Activated CD4-positive, alpha-beta memory T cell treated with anti-CD3 and anti-CD28 coated beads, Interleukin-2, amount 10 ng/mL, durations not matched to agents 7 days and 5 days (primary cell): ENCODE measurements at places on chromosomes 12 and 14. TPM values are rescaled to one million over a fixed set of nuclear protein-coding genes. Genes with fewer than 3 reads are reported as not detected.

Gene ISCA2
- 32.1 TPM for total RNA-seq

Gene NOC4L
- total RNA-seq = 23.4 TPM

DNA sequence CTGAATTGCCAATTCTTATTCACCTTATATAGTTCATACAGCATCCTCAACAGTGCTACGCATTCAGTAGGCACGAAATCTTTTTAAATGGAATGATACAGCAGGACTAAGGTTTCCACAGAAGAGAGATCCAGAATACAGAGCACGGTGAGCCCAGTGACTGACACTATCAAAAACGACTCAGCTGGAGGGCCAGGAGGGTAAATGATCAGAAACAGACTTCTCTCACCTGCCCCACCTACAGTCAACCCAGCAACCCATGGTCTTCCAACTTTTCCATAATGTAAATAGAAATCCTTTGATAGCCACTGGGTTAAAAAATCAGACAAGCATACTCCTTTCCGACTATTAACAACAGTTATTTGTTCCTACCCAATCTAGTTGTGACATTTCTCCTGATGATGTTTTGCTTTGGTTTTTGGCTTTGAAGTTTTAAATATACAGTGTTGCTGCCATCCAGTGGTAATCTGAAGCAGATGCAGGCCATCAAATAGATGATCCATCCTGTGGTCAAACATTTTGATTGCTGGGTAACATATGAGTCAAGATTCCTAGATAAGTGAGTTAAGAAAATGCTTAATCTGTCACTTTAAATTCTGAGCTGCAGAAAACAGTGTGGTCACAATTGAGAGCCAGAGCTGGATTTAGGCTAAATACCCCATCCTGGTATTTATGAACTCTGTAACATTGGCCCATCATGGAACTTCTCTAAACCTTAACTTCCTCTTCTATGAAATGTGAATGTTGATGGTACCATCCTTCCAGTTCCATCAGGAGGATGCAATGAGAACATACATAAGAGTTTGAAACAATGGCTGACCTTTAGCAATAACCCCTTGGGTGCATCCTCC is 42.0 kb downstream of the GPHB5 start:
- no peak for DNase-seq

DNA sequence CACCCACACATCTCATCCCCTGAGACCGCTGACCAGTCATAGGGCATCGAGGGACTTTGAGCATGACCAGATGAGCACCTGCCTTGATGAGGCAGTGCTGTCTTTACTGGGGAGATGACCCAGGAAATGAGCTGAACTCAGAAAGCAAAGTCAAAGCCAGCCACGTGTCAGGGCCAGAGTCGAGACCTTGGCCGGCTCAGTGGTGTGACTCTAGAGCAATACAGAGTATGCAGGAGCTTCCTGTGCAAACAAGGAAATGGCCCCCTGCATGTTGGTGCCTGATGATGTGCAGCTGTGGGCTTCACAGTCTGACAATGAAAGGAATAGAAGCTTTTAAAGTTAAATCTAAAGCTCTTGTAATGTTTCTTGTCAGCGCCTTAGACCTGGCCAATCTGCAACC is 332.9 kb downstream of the PCNX1 start:
- no peak for DNase-seq

- no peak for DNase-seq
These were observed 1673.9 kb upstream of the SEL1L start for GRCh38 chr14:83207550-83207949.

DNA sequence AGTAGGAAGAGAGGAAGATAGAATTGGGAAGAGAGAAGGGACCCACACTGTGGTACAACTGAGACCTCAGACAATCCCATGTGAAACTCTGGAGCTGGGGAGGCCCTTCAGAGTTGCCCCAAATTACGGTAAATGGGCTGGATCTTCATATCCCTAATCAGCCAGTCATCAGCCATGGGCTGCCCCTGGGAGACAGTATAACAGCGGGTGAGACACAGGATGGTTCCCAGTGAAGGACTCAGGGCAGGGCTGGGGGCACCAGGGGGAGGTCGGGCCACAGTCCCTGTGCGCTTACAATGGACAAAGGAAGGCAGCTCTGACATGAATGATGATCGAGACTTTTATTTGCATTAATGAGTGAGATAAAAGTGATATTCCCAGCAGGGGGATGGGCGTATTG is 74.2 kb upstream of the BDKRB2 start:
- no peak for DNase-seq

- no peak for DNase-seq
These were observed 858 bp downstream of the RILPL2 start for GRCh38 chr12:123435636-123436016.

Gene L2HGDH
- total RNA-seq = 10.0 TPM

DNA sequence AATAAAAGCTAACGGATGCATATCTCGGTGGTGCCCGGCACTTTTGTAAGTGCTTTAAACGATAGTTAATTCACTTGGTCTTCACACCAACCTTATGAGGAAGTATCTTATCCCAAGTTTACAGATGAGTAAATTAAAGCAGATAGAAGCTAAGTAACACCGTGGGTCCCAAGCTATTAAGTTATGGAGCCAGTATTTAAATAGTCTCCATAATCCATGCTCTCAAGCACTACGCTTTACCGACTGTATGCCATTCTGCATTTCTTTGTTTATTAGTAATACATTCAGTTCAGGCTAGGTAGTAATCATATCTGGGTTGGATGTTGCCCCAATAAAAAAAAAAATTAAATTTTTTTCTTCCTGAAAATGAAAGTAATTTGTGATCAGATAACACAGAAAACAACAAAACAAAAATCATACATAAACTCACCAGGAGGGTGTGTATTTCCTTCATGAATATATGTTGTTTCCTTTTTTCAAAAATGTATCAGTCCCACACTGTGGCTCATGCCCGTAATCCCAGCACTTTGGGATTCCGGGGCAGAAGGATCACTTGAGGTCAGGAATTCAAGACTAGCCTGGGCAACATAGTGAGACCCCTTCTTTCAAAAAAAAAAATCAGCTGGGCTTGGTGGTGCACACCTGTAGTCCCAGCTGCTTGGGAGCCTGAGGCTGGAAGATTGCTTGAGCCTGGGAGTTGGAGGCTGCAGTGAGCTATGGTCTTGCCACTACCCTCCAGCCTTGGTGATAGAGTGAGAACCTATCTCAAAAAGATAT is 1.4 kb upstream of the M6PR start:
- DNase-seq = no peak

DNA sequence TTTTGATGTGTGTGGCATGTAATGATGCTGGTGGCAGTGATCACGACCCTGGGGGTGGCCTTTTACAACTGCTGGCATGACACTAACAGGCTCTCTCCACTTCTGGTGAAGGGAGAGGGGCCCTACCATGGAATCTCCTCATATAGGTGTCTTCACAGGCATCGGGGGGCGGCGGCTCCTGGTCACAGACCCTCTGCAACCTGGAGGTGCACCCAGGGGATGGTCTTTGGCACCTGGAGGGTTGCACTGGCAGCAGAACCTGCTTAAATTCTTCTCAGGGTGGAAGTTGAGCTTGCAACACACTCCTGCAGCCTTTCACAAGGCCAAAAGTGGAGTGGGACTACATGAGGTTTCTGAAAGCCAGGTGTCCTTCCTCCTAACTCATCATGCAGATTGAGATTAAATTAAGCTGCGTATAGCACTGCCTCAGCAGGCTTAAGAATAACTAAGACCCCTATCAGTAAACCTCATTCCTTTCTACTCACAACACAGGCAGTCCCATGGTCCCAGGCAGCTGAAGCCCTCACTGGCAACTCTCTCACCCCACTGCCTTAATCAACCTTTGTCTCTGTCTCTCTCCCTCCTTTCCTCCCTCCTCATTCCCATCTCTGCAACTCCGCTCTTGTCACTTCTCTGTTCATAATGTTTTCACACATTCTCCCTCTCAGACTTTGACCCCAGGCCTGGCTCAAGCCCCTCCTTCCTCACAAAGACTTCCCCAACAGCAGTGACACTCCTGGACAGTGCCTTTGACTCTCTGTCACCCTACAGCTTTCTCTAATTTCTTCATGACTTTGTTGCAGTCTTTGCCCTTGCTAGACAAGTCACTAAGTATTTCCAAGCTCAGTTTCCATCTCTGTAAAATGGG is 18.9 kb downstream of the NID2 start:
- no peak for DNase-seq

DNA sequence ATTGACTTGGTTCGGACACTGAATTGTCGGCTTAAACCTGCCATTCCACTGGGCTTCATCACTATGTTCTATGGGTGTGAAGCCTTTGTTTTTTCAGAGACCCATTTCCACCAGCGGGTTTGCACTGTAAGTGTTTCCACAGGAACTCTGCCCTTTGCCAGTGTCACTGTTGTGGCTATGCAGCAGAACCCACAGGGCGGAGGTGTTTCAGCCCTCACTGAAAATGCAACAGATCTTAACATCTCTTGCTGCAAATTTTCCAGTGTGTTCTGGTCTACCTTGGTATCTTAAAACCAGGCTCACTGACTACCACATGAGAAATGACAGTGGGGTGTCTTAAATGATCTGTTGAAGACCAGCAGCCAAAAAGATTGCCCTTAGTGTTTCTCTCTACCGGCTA is 21.1 kb downstream of the PRKCH start:
- peak; percentile 91 for DNase-seq

DNA sequence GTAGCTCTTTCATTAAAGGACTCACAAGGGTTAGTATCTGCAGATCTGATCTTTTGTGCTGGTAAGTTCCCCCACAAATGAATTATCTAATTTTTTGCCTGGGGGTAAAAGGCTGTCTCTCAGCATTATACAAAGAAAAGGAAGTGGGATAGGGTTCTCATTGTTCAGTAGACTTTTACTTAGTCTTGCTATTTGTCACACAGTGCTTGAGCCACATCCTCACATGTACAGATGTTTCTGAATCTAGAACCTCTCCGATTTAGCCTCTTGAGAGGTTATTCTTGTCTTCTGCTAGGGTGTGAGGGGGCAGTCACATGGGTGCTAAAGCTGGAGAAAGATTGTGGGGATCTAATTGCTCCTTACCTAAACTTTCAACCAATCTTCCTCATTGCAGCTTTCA is 93.0 kb downstream of the SLC41A2 start:
- no peak for DNase-seq

- DNase-seq = no peak
These were observed 163.5 kb downstream of the CFAP54 start for GRCh38 chr12:96652870-96653269.

- no peak for DNase-seq
These were observed 996 bp downstream of the SLC41A2 start for GRCh38 chr12:104956870-104957718.

GRCh38 chr14:71682337-71682736 is 249.9 kb upstream of the RGS6 start:
- no peak for DNase-seq

- DNase-seq = peak; percentile 69
These were observed 87.7 kb upstream of the FOXN3 start for GRCh38 chr14:89504602-89505313.

DNA sequence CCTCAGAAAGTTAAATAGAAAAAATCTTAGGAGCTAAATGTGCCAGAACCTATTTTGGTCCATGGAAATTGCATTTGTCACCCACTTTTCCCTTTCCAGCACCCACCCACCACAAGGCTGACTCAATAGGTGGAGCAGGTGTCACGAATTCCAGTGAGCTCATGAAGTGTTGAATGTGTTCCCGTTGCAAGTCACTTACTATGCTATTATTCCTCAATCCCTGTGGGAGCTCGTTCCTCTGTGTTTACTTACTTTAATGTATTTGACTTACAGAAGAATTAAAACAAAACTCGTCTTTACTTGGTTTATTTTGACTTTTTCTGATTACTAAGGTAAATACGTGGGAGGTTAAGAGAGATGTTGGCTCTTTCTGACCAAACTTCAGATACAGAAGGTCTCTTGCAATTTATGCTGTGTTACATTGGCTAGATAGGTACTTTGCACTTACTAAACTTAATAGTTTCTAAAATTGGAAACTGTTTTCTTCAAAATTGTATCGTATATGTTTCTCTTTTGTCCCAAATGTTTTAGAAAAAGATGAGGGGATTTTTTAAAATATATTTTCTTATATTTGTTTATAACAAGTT is 269.4 kb upstream of the NOVA1 start:
- DNase-seq = no peak

Gene C1R
- total RNA-seq = 3.8 TPM

DNA sequence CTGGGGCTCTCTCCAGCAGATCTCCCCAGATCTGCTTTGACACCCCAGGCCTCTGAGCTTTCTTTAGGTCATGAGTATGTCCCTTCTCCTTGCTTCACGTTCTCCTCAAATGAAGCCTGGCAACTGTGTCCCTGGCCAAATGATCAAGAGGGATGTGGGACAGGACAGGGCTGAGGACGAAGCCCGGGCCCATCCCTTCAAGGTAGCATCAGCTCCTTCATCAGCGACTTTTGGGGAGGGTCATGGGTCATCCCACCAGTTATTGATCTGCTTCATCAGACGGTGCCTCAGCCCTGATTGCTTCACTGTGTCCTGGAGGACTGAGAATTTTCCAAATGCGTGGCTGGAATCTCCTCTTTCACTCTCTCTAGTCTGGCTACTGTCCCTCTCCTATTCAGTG is 32.3 kb downstream of the ACADS start:
- no peak for DNase-seq

DNA sequence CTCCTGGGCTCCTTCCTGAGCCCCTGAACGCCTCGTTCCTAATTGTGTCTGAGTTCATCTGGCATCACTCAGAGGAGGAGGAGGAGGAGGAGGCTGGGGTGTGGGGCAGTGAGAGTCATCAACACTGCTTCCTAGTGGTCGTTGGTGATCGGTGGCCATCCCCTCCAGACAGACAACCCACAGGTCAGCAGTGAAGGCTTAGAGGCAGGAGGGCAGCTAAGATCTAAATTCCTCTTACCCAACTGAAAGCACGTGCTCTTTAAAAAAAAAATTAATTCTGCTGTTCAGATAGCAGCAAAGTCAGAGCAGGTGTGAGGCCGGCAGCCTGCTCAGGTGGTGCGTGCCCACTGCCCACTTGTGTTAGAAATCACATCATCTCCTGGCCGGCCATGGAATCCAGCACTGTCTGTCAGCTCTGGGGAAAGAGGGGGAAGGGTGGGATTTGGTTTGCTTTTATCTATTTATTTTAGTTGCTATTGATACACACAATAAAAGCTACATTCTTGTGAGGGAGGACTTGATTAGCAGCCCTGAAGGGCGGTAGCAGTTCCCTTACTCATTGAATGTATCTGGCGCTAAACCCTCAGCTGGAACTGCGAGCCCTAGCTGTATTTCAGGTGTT is 46.6 kb downstream of the PPP2R5C start:
- no peak for DNase-seq

Gene RIMKLB
- 1.3 TPM for total RNA-seq

GRCh38 chr14:92922155-92922735 is 705 bp upstream of the CHGA start:
- no peak for DNase-seq

GRCh38 chr14:57865066-57865402 is 858 bp downstream of the SLC35F4 start:
- DNase-seq = no peak

- DNase-seq = peak; percentile 29
These were observed 124.0 kb downstream of the NDUFA12 start for GRCh38 chr12:94879542-94879941.

Gene IL22
- 4.7 TPM for total RNA-seq

Gene MSI1
- total RNA-seq = not detected

Gene NGB
- not detected for total RNA-seq

Gene TSHR
- total RNA-seq = 1.6 TPM

- DNase-seq = no peak
These were observed 1.7 kb downstream of the PSMB11 start for GRCh38 chr14:23043754-23044153.
